ENCODE measurements at places on chromosomes 4 and X.

DNA sequence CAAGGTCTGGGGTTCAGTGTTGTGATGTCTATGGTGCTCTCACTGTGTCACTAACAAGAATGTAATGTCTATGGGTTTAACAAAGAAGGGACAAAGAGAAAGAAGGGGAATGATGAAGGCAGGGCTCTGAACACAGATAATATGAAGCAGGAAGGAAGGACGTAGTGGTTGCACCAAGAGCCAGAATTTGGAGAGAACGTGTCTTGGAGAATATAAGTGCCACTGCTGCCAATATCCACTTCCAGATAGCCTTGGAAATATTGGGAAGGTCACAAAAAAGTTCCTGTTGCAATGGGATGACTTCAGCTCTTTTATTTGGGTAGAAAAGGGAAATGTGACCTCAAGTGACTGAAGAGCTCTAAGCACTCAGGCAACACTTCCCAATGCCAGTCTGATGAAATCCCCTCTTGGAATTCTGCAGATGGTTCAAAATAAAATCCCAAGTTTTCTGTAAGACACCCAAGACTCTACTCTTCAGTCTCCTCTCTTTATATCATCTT lies 131.8 kb downstream of the PRKX start:
- DNase-seq: no peak

DNA sequence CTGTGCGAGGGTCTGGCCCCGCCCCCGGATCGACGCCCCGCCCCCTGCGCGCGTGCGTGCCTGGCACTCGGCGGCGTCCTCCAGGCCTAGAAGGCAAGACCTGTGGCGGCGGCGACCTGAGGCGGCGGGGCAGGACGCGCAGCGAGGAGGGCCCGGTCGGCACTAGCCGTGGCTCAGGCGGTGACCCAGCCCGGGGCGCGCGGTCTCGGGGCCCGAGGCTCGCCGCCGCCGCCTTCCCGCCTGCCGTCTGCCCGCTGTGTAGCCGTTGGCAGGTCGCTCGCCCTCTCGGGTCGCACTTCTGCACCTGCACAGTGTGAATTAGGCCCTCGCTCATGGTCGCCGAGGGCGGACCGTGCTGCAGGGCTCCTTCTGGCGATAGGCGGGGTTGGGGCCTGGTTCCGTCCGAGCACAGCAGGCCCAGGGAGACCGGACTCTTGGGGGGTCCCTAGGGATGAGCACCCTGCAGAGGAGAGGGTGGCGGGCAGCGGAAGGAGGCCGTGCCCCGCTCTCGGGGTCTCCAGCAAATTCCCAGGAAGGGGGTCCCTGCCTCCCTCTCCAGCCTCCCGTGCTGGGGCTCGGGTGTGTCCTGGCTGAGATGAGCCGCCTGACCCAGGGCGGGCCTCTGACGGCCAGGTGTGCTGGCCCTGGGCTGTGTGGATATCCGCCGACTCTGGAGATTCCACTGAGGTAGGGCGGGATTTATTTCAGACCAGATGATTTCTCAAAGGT lies 557 bp upstream of the FAM53A start:
- DNase-seq: no peak

GRCh38 chr4:184016759-184017668 lies 111.9 kb downstream of the STOX2 start:
- DNase-seq: no peak

DNA sequence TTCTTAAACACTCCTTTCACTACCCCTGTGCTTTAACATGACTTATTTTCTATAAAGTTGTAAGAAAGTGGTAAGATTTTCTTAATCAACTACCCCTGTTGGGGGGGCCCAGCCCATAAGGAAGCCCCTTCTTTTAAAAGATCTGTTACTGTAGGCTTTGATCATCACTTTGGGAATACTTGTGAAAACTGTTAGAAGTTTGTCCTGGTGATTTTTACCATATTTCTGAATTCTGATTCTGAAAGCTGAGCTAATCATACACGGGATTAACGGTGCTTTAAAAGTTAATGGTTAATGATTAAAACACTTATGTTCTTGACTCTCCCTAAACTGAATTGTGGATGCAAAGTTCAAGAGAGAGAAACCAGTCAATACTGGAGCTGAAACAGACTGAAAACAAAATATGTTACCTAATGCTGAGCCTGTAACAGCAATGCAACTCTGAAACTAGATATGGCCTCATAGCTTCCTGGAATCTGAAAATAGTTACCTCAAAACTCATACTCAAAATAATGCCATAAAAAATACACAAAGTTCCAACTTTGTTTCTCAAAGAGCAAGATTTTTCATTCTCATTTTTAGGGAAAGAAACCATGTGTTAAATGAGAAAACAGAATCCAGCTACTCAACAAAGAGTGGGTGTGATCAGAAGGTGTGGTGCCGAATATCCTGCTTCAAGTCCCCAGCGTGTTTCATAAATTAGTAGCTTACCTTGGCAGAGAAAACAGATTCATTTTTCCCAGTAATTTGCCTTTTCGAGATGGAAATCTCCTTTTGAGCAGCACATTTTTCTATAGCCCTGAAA lies 31.6 kb downstream of the ADH7 start:
- DNase-seq: no peak

DNA sequence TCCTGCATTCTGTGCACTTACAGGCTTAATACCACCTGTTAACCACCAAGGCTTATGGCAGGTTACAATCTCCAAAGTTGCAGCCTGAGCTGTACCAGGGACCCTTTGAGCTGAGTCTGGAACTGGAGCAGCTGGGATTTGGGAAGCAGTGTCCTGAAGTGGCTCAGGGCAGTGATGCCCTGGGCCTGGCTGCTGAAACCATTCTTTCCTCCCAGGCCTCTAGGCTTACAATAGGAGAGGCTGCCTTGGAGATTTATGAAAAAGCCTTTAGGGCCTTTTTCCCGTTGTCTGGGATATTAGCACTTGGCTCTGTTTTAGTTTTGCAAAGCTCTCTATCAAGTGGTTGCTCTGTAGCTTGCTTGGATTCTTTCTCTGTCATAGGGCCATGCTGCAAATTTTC lies 154.3 kb upstream of the CASK start:
- DNase-seq: no peak

- no peak for DNase-seq
Measured at GRCh38 chr4:54695788-54696187, 38.0 kb downstream of the KIT start.

DNA sequence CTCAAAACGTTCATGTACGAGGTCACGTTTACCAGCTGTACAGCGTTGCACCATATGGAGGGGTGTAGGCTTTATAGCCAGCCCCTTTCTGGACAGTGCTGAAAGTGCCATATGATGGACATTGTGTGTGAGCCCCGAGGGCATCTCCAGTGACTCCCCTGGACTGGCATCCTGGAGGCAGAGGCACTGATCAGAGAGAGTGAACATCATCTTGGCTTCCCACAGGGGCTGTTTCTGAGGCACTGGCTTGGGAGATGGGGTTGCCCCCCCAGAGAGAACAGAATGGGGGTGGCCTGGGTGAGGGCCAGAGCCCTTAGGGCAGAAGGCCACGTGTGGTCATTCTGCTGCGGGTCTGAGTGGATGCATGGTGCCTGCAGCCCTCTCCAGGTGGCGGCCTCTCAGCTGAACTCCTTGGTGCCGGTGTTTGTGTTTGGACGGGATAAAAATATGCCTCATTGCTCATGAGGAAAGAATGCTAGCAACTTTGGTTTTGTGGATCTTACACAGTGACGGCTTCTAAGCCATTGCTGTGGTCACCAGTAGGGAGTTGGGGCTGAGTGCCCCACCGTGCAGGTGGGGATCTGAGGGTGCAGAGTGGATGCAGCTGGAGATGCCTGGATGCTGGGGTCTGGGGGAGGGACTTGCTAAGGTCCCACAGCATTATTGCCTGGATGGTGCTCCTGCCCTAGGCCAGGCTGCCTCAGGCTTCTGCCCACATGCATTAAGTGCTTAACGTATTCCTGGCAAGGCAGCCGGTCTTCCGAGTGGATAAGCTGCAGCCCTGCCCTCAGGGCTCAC lies 3.4 kb downstream of the WFS1 start:
- no peak for DNase-seq

DNA sequence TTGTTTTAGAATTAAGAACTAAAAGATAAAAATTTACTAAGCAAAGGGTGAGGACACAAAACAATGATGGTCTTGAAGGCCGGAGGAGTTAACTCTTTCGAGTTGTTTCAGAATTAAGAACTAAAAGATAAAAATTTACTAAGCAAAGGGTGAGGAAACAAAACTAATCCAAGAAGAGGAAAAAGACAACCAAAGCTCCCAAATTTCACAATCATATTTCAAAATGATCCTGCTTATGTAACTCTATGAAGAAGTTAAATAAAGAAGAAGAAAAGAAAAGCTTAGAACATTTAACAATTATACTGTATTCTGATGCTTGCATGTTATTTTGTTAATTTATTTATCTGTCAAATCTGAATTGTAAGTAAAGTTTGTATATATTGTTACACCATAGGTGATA lies 154.8 kb upstream of the SLIT2 start:
- no peak for DNase-seq

- DNase-seq: no peak
Measured at GRCh38 chr4:56326363-56326762, 60.9 kb downstream of the AASDH start.

- DNase-seq: no peak
Measured at GRCh38 chr4:80058740-80059139, 14.3 kb downstream of the ANTXR2 start.

GRCh38 chrX:96843566-96843965 lies 40.1 kb upstream of the RPA4 start:
- DNase-seq: no peak

GRCh38 chrX:52594658-52595057 lies 60.0 kb downstream of the SSX7 start:
- DNase-seq: no peak

DNA sequence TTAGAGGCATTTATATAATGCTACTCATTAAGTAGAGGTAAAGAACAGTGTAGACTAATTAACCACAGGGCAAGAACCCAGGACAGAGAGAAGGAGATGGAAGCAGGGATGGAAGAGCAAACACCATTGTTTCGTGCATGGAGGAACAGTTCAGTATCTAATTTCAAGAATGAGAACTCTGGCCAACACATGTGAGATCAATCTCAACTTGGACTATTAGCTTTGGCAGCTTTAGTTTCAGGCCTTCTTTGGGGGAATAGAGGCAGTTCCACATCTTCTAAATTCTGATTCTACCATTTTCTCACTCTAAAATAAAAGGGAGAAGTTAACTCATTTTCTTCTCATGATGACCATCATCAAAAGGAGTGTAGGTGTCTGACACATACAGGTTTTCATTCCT lies 207.0 kb downstream of the LDB2 start:
- DNase-seq: no peak

GRCh38 chr4:162422312-162422711 lies 258.5 kb upstream of the FSTL5 start:
- DNase-seq: no peak

GRCh38 chrX:101415180-101416145 lies 7.4 kb downstream of the HNRNPH2 start:
- peak; percentile 71 for DNase-seq

DNA sequence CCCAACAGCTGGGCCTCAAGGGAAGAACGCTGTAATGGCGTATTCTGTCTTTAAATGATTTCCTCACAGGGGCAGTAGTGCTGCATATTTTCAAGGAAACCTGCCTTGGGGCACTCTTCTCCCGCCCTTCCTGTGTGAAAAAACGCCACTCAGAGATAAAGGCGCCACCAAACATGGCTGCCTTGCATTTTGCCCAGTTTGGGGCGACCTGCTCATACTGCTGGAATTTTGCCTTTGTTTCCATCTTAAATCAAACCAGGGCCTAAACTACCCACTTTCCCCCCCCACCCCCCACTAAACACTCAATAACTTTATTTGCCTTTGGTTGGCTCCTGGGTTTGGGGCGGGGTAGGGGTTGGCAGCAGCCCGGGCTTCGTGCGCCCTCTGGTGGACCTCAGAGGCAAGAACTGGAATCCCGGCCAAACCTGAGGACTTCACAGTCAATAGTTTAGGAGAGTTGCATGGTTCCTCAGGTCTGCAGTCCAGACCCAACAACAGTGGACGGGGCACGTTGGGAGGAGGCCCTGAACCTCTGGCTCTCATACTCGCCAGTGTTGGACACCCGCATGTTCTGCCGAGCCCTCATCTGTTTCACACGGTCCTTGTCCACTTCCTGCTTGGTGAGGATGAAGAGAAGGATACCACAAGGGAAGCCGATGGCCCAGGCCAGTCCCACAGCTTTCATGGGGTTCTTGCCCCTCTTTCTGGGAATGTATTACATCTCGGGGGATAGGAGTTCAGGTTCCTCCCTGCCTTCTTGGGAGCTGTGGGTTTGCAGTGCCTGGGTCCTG lies 220.1 kb upstream of the STK26 start:
- DNase-seq: peak; percentile 72

- no peak for DNase-seq
Measured at GRCh38 chr4:3813151-3814052, 47.2 kb downstream of the ADRA2C start.

DNA sequence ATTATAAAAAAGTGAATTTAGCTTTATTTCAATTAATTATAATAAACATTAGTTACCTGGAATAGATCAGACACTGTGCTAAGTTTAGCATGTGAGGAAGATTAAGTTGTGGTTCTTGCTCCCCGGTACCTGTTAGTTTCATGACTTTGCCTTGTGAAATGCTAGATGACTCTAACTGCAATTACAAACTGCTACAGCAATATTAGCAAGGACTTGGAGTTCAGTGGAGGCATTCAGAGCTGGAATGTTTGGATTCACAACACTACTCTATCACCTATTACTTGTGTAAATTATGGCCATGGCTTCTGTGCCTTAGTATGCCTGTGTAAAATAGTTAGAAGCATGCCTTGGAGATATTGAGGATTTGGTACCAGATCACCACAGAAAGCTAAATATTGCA lies 21.4 kb upstream of the ANXA10 start:
- no peak for DNase-seq

GRCh38 chr4:48090621-48091020 lies 43.4 kb downstream of the TXK start:
- no peak for DNase-seq

GRCh38 chrX:137748827-137749226 lies 182.9 kb downstream of the ZIC3 start:
- DNase-seq: no peak

DNA sequence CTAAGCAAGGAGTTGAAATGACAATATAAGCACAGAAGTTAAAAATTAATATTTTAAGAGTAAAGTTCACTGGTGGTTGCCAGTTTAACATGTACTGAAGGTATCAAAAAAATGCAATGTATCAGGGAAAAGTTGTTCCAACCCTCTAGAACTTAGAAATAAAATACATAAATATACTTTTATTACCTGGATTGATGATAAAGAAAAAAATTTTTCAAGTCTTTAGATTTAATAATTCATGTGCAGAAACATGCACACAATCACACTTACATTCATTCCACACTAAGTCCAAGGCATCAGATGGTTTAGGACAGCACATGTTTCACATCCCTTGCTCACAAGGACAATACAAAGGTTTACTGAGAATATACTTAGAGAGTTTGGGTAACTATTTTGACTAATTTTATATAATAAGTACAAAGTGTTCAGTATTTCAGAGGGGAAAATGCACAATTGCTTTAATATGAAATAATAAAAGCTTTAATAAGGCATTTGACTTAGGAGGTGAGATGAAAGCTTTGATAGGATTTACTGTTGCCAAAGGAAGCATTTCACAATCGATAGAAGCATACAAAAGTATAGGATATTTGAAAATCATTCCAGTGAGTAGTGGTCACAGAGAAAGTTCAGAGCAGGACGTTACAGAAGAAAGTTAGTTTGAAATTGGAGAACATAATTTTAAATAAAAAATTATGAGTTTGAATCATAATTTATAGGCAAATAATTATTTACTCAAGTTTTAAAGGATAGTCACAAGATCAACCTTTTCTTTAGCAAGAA lies 392 bp upstream of the UGT2A3 start:
- no peak for DNase-seq

Data from T-helper 2 cell (primary cell).